Body of pancreas (tissue), 4 donors: ENCODE measurements at places on chromosomes 5 and 9.

DNA sequence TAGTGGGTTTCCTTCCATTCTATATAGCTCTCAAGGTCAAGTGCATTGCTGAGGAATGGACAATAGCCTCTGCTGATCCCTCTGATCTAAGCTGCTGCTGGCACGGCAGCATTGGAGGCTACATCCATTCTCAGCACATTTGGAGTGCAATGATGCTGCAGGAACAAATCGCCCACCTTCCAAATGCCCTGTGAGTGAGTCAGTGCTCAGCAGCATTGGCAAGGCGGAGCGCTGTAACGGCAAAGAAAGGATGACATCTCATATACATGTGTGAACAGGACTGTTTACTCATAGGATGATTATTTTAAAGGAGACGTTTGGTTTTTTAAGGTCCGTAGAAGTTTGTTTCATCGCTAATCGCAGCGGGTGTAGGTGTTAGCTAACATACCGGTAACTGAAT is 408.7 kb downstream of the ARHGEF28 start:
- DNase-seq, result no peak

- DNase-seq, result no peak
Observed at GRCh38 chr5:154514331-154514730, 36.3 kb upstream of the HAND1 start.

DNA sequence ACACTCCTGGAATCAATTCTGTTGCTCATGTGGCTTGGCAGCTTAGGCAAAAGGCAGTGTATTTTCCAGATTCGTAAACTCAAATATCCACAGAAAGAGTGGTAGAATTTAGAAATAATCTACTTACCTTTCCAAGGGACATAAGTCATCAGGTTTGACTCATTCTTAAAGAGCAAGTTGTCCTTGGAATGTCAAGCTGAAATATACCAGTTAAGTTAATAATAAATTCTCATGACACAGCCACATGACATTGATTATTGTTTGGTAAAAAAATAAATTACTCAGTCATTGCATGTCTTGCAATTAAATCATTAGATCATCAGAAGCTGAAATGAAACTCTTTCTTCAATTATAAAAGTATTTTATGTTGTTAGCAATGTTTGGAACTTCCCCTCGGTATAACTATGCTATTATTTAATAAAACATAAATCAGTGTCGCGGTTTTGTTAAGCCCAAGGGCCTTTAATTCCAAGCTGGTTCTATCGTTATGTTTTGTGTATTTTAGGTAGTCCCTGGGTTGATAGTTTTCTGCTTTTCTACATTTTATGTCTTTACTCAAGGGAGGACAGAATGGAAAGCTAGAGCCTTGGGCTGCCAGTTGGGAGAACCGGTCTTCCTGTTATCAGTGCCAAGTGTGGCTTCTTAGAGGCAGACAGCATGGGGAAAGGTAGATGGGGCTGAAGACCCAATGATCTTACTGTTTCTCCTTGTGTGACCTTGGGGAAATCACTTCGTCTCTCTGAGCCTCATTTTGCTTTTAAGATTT is 79.3 kb upstream of the PRLR start:
- no peak for DNase-seq

- DNase-seq, result no peak
Observed at GRCh38 chr9:87278971-87279733, 218.5 kb upstream of the DAPK1 start.

GRCh38 chr9:76803083-76803482 is 38.8 kb downstream of the PCA3 start:
- DNase-seq, result no peak

GRCh38 chr5:151362970-151363369 is 15.6 kb upstream of the SLC36A2 start:
- DNase-seq, result no peak

DNA sequence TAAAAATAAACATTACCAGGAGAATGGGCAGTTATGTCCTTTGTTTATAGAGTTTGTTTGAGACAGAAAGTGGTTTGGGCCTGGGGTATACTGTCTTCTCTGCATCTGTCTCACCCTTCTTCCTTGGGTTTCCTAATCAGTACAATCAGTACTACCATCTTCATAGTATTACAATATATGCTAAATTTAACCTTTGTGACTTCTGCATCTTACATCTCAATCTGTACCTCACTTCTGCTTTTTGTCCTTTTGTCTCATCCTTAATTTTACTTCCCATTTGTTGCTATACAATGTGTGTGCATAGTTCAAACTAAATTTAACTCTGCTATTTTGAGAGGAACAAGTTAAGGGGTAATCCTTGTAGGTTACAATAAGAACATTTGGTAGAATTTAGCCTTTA is 19.6 kb downstream of the FBXO38 start:
- no peak for DNase-seq

DNA sequence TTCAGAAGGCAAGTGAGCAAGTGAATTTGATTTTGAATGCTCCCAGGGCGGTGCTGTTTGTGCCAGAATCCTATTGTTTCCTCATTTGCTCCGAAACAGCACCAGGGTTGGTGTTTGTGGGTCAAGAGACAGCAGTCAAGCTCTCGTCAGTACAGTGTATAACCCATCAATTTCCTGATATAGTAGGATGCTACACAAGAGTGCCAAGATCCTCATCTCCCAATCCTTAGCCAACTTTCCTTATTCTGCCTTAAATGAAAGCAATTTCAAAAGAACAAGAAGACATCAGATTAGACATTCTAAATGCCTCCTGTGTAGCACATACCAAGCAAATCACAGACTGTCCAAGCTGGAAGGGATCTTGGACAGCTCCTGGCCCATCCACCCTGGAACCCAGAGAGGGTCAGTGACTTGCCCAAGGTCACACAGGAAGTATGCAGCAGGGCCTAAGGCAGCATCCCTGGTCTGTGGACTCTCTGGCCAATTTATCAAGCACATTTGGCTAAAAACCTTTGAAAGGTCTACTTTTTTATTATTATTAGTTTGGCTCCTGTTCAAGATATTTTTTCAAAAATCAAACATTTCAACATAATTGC is 4.5 kb downstream of the WHRN start:
- no peak for DNase-seq

DNA sequence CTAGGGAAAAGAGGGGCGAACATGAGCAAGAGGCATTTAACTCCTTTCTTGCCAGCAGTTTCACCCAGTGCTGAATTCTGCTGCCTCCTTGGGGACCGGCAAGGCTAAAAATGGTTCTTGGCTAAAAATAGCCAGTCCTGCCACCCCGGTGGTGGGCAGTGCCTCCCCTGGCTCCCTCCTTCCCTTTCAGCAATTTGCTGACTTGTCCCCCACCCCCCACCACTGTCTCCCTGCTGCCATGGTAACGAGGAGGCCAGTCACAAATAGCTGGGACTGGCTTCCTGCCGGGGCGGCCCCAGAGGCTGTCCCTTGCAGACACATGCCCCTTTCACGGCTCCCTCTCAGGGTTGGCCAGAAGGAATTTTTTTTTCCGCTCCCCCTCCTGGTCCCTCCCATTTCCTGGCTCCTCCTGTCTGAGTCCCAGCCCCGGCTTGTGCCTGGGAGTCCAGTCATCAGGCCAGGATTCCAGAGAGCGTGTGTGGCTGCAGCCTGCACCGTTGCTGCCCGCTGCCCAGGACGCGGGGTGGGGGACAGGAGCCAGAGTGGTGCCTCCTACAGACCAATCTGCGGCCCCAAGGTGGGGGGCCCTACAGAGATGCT is 130.3 kb downstream of the RGS3 start:
- DNase-seq, result peak; percentile 96

DNA sequence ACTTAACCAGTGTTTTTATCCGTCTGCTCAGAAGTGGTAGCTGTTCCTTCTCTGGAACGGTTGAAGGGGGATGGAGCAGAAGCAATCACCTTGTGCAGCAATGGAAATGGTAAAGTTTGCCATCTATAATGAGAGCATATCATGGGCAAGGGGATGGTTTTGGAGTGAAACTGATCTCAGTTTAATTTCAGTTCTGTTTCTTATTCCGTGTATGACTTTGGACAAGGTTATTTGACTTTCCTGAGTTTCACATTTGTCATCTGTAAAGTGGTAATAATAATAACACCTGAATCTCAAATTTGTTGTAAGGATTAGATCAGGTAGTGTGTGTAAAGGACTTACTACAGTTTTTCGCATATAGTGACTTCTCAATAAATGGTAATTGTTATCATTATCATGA is 106.1 kb downstream of the PCSK1 start:
- DNase-seq, result no peak

GRCh38 chr5:138141734-138142133 is 2.5 kb upstream of the NME5 start:
- DNase-seq, result no peak

DNA sequence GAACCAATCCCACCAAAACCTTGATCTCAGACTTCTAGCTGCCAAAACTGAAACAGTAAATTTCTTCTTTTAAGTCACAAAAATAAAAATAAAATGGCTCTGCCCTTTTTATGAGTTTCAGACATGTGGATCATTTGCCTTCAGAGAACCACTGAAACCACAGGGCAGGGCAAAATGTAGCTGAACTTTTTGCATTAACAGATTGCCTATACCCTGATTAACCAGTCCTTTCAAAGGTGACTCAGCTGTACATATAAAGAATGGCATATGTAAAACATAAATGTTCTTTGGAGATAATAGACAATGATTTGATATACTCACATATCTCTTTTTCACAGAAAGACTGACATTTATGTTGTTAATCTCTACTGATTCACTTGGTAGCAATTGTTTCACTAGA is 187.1 kb upstream of the GRIN3A start:
- DNase-seq, result no peak

DNA sequence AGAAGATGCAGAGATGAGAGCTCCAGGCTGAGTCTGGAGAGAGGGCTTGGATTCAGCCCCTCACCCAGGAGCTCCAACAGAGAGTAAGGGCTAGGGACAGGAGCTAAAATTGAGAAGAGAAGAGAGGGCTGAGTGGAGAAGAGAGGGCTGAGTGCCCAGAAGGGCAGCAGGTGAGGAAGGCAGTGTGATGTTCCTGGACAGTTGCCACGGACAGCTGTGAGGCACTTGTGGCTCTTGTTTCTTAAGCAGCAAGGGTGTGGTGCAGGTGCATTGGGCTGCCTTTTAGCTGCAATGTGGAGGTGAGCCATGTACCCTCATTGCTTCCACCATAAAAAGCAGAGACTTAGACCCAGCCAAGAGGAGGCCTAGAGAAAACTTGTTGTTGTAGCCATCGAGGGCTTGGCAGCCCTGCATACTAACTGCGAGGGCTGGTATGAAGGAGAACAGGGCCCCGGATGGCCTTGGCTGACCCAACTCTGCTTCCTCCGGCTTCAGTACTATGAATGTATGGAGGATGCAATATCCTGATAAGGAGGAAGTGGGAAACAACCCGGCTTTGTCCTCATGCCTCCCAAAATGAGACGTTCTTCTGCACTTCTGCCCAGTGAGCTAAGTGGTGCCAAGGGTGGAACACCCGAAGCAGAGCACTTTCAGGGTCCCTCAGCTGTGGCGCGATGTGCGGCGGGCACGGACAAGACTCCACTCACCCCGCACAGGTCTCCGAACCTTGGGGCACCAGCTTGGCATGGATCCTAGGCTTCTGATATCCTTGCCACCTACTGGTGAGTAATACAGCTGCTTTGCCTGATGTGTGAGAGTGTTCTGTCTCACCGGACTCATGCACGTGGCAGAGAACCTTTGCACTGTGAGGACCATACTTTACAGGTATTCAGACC is 65.2 kb downstream of the LRRC70 start:
- no peak for DNase-seq

GRCh38 chr9:19720377-19720776 is 68.5 kb downstream of the SLC24A2 start:
- no peak for DNase-seq

GRCh38 chr9:124298646-124299235 is 41.0 kb downstream of the NEK6 start:
- peak; percentile 47 for DNase-seq

GRCh38 chr9:90539286-90539685 is 103.3 kb downstream of the DIRAS2 start:
- DNase-seq, result no peak

GRCh38 chr5:74684900-74685851 is at the start of gene HEXB:
Gene HEXB (plus strand): TSS chr5:74685233. CDS start chr5:74685261, 28 bp downstream.
- DNase-seq, result peak; percentile 96

DNA sequence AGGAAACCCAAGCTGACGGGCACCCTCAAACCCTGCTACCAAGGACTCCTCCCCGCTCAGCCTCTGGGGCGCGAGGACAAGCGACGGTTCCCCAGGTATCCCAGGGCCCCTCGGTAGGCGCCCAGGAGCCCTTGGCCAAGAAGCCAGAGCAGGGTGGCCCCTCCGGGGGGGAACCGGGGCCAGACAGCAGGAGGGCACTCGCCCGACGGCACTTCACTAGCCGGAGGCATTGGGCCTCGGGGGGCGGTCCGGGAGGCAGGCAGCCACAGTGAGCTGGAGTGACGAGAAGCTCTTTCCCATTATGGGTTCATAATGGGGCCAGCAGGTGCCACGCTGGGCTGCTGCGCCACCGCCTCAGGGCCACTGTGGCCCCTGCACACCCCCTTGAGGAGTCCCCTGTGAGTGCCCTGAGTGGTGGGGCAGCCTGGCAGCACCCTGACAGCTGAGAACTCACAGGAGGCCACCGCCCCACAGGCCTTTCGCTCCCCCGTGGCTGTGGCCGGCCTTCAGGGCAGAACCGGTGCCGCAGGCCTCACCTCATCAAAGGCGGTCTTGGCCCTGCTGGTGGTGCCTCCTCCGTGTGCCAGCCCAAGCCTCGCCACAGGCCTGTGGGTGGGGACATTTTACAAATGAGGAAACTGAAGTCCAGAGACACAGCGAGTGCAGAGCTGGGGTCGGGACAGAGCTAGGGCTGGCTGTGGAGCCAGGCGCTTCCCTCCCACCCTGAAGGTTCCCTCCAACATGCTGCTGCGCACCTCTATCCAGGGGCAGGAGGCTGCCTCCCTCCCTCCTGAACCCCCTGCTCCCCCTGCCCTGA is 68.7 kb downstream of the PSMB7 start:
- DNase-seq, result no peak

DNA sequence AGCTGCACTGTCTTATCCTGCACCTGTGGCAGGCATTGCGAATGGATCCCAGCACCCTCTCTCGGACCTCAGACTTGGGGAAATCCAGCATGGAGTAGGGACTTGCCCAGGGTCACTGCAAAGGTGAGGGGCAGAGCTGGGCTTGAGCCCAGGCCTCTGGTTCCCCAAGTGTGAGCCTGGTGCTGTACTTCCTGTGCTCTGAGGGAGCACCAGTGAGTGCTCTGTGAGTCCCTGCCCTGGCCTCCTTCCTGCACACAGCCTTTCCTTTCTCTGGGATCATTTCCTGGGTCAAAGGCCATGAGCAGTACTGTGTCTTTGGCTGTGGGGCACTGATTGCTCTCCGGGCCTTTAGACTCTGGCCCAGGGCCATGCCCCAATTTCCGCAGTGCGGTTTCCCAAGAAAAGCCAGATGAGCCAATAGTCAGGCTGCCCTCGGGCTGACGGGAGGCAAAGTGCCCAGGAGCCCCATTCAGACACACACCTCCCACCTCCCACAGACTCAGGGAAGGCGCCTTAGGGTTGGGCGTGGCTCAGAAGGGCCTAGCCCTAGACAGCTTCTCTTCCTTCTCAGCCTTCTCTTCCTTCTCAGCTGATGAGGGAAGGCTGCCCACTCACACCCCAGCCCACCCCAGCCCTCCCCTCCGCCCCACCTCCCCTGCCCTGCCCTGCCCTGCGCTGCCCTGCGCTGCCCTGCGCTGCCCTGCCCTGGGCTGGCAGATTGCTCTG is 23.3 kb upstream of the TRIM14 start:
- DNase-seq, result peak; percentile 14

- DNase-seq, result no peak
Observed at GRCh38 chr9:101307524-101308213, 77.1 kb downstream of the BAAT start.

- no peak for DNase-seq
Observed at GRCh38 chr5:169826618-169827017, 153.7 kb downstream of the INSYN2B start.
